ENCODE measurements at places on chromosomes 12 and 14.

GRCh38 chr12:106084014-106084671 is 54.6 kb downstream of the NUAK1 start:
- no peak for DNase-seq

DNA sequence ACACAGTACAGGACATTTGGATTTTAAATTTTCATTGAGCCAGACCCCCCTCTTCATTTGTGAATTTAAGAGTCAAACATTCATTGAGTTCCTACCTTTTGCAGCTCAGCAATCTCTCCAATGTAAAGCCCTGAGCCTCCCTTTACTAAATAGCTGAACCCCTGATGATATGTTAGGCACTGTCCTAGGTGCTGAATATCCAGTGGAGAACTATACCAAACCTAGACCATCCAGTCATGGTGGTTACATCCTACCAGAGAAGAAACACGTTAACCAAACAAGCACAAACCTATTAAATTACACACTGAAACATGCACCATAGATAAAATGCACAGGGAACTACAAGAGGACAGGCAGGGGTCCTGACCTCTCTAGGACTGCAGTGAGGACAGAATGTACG is 1585.3 kb upstream of the TMEM132C start:
- no peak for DNase-seq

DNA sequence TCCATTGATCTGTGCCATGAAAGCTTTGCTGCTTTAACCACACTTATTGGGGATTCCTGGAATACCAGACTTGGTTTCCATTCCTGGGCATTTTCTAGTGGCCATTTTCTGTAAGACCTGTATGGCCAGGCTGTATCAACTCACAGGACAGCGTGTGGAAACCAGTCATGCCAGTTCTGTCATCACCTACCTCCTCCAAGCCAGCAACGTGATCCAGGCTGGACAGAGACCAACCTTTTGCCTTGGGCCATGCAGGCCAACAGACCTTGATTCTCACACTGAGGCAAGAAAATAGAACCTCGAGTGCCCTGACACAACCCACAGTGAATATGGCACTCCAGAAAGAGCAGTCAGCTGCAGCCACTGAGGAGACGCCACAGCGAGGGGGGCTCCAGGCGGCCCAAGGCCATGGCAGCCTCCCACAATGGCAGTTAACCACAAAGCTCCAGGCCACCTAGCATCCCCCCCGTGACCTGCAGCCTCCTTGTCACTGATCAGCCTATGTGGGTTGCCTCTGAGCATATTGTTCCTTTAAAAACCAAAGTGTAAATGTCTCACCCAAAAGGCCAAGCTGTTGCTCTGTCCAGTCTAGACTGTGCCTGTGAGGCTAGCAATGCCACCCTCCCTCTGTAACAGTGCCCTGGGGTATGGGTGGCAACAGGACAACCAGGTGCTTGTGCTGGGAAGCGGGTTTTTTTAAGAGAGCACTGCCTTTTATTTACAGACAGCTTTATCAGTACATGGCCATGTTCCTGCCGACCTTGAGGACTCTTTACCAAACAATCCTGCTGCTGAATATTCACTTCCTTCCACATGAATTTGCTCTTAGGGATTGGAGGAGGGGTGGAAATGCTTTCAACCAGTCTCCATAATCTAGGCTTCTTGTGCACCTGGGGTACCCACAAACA is 168.7 kb upstream of the HIF1A start:
- no peak for DNase-seq

- no peak for DNase-seq
Measured at GRCh38 chr14:54259821-54260220, 137.0 kb upstream of the CDKN3 start.

DNA sequence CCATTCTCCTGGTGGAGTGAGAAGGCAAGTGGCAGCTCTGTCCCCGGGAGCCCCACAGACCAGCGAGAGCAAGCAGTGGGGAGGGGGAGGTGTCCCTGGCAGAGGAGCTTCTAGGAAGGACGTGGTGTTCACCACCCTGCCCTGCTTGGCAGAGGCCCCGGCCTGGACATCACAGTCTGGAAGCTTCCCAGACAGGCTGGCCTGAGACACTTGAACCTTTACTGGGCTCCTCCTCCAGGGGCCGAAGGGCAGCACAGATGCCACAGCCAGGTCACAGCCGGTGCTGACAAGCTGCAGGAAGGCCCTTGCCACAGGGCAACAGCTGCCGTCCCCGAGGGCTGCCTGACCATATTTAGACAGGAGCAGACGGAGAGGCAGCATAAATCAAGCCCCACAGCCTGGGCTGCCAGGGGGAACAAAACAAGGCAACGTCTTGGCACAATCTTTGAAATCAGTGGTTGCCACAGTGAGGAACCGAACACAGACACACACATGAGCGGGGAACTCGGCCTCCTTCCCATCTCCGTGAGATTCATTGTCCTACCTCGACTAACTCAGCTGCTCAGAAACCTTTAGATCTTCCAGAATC is 28.5 kb downstream of the PRIMA1 start:
- no peak for DNase-seq

- DNase-seq = no peak
Measured at GRCh38 chr14:30223385-30223785, 295.7 kb upstream of the PRKD1 start.

DNA sequence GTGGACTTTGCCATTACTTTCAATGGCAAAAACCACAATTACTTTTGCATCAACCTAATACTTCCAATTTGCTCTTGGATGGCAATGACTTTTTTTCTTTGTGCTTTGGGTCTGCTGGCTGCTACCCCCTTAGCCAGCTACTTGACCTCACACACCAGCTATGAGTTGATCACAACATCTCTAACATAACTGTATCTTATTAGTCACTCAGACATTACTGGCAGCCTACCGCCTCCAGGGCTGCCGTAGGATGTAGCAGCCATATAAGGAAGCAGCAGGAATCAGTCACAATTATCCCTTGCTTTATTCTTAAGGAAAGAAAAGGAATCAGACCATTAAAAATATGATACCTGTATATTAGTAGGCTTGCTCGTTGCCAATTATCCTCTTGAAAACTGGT is 260.5 kb downstream of the ADAMTS20 start:
- DNase-seq = no peak

DNA sequence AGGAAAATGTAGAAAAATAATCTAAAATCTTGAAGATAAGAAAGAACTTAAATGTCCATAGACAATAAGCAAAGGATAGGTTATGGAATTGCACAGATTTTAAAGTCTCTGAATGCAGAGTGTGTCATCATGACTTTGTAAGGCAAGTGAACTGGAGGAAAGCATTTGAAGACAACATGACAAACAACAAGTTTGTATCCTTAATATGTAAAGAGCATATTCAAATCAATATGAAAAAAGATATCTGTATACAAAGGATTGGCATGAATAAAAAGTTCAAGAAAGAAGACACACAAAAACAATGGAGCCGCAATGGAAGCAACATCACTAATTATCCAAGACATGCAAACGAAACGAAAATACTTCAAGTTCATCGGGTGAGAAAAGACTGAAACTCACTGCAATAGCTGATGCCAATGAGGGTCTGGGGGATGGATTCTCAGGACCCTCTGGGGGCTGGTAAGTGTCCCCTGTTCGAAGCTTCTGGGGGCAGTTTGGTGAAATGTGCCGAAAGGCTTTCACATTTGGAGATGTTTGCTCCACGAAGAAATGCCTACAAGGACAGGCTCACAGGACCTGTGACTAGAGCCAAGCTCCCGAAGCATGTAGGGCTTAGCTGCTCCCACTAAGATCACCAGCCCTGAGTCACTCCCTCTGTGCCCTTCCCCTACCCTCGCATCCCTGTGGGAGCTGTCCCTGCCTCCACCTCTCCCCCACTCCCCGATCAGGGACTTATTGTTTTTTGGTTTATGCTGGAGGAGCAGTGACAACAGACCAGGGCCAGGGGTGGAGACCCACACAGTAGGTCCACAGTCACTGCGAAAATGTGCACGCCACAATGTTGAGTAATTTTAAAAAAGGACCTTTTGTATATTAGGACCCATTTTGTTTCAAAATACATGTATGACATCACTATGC is 345.7 kb upstream of the SFSWAP start:
- DNase-seq = no peak

GRCh38 chr14:56660677-56661389 is 81.2 kb downstream of the TMEM260 start:
- no peak for DNase-seq

DNA sequence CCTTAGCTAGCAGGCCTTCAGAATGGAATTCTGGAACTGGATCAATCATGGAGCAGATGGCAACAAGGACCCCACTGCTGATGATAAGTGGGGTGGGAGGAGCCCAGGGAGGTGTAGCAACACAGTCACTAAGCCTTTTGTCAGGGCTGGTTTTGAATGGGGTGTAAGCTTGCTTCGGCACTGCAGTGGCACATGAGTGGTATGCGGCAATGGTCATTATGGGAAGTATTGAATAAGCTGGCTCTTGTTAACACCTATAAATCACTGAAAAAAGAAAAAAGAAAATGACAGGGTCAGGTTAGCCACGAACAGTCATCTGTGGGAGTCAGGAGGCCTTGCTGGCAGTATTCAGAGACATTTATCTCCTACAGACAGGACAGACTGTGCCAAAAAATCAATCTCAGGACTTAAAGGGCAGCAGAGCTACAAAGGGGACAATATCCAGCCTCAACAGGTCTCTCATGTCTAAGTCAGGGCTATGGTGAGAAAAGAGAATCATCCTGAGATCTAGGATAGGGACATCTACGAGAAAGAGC is 19.1 kb downstream of the CDKL1 start:
- no peak for DNase-seq

- no peak for DNase-seq
Measured at GRCh38 chr14:24310646-24311604, at the start of gene LTB4R. Gene LTB4R (plus strand): TSS chr14:24311502. CDS start chr14:24315652, 4,150 bp downstream.

DNA sequence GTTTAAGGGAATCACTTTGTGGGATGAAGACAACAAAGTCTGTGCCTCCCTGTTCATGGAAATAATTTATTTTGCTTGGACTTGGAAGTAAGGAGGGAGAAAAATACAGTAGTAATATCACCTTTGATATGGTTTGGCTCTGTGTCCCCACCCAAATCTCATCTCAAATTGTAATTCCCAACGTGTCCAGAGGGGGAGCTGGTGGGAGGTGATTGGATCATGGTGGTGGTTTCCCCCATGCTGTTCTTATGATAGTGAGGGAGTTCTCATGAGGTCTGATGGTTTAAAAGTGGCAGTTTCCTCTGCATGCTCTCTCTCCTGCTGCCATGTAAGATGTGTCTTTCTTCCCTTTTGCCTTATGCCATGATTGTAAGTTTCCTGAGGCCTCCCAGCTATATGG is 460.7 kb downstream of the NOVA1 start:
- DNase-seq = no peak

DNA sequence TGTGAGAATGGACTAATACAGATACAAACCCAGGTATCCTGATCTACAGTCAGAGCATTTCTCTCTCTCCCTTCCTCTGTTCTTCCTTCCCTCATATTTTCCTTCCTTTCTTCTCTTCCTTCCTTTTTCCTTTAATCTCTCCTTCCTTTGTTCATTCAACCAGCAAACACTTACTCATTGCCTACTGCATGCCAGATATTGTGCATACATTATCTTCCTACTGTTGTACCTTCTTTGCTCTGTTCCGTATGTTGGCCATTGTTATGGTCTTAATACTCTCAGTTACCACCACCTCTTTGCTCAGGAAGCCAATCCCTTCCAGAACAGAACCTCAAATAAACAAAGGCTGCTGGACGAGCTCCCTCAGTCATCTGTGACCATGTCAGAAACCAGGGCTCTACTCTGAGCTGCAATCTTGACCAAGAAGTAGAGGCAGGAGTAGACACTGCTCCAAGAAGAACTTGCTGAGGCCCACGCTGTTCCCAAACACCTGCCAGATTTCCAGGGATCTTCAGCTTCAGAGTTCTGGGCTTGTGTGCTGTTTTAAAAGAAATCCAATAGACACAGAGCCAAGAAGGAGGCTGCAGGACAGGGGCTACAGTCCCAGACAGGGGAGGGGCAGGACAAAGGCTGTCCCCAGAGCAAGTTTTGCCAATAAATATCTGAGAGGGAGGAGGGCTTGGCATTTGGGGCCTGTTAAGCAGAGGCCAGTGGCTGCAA is 526.7 kb upstream of the TBX3 start:
- no peak for DNase-seq

DNA sequence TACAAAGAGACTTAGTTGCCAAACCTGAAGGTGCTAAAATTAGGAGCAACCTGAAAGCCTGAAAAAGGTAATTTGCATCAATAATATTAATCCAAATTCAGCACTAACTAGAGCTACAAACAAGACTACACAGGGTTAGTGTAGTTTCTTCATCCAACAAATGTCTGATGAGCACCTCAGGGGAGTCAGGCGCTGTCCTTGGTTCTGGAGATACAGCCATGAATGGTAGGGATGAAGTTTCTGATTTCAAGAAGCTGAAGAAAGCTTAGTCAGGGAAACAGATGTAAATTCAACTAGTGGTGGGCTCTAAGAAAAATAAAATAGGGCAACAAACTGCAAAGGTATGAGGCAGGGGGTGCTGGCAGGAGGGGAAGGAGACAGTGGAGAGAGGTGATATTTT is 266.3 kb downstream of the GLT1D1 start:
- DNase-seq = no peak

DNA sequence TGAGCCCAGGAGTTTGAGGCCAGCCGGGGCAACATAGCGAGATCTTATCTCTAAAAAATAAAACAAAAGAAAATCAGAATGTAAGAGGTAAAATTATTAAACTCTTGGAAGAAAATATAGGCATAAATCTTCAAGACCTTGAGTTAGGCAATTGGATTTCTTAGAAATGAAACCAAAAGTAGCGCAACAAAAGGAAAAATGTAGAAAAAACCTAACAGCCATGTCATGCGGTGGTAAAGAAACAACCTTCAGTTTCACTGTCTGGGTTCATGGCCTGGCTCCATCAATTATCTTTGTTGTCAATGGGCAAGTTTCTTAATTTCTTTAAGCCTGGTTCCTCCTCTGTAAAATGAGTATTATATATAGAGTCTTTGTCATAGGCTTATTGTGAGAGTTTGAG is 5.6 kb upstream of the GCH1 start:
- DNase-seq = no peak

All from D721Med (cell line).